Activated CD8-positive, alpha-beta memory T cell treated with anti-CD3 and anti-CD28 coated beads for 24 hours (primary cell): ENCODE measurements at places on chromosomes 7 and 10.

- no peak for DNase-seq
Observed at GRCh38 chr7:77460057-77460486, 43.9 kb upstream of the GSAP start.

GRCh38 chr10:87837445-87837844 lies 19.4 kb upstream of the ATAD1 start:
- DNase-seq, result no peak

DNA sequence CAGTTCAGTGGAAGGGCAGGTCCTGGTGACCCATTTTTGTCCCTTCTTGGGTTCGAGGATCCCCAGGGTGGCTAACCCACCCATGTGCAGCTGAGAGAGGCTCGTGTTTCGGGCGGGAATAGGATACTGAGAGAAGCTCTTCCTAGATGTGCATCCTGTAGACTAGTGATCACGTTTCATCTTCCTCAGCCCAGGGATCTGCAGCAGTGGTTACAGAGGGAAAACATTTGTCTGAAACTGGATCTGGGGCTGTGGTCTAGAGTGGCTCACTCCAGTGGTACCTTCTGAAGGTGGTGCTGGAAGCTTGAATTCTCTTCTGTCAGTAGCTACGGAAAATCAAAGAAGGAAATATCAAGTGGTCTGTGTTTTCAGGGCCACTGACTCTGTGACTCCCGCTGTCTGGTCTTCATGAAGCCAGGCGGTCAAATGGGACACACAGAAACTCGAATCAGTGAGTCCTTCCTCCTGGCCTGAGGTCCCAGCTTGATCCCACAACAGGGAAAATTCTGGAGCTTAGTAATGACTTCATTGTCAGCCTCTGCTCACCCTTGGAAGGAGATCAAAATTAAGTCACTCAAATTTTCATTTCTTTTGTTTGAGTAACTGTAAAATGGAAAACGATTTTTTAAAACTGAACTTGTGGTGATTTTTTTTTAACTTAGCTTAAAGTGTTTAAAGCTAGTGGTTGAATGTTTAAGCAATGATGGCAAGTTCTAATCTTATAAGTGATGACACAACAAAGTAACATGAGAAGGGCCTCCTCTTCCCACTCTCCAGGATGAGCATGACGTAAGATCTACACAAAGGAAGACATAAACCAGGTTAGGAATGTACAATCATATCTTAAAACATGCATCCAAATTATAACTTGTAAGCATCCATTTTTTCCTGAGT lies 469.3 kb upstream of the KLF6 start:
- DNase-seq, result no peak

- no peak for DNase-seq
Observed at GRCh38 chr7:108248821-108249220, 118.7 kb upstream of the LAMB4 start.

- DNase-seq, result no peak
Observed at GRCh38 chr10:71033396-71033980, 145.1 kb upstream of the PCBD1 start.

DNA sequence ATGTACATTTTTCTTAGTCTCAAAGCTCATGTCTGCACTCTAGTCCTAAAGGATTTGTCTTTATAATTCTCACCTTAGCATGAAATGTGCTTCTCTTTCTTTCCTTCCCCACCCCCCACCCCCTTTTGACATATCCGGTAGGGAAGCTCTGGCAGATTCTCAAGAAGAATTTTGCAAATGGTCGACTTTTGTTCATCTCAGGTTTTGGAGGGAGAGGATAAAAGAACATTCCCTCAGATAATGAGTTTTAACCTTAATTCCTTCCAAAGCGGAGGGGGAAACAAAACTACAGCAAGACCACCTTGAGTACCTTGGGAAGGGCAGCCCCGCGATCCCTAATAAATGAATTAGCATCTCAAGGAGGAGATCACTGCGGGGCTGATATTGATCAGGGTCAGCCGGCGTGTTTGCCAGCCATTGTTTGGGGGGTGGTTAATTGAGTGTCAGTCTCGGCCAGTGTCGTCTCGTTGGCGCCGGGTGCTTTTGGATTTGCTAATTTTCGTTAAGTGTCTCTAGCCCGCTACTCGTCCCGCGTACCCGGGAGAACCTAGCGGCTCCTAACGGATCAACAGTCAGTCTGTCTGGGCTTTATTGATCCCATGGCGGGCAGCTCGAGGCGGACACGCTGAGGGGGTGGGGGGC lies 874 bp upstream of the BAMBI start:
- no peak for DNase-seq

- DNase-seq, result no peak
Observed at GRCh38 chr7:158588878-158589442, 1.3 kb upstream of the PTPRN2 start.

DNA sequence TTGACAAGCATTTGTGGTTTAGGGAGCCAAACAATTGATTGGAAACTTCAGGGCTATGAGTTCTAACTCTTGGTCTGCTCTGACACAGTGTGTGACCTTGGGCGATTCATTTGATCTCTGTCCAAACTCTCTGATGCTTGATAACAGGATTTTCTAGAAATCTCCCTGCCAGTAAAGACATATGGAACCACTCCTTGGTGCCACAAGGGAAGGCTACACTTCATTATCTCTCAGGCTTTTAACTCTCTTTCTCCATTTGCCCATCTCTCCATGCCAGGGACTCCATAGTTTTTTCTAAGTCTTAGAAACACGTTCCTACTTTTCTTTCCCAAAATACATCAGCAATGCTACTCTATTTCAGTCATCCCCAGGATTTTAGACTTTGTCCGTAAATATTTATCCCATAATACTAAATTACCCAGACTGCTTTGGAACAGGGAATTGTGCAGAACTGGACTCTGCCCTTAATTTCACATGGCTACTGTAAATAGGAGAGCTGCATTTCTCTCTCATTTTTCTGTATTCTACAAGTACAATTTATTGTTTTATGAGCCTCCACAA lies 488.2 kb downstream of the SUGCT start:
- DNase-seq, result no peak

DNA sequence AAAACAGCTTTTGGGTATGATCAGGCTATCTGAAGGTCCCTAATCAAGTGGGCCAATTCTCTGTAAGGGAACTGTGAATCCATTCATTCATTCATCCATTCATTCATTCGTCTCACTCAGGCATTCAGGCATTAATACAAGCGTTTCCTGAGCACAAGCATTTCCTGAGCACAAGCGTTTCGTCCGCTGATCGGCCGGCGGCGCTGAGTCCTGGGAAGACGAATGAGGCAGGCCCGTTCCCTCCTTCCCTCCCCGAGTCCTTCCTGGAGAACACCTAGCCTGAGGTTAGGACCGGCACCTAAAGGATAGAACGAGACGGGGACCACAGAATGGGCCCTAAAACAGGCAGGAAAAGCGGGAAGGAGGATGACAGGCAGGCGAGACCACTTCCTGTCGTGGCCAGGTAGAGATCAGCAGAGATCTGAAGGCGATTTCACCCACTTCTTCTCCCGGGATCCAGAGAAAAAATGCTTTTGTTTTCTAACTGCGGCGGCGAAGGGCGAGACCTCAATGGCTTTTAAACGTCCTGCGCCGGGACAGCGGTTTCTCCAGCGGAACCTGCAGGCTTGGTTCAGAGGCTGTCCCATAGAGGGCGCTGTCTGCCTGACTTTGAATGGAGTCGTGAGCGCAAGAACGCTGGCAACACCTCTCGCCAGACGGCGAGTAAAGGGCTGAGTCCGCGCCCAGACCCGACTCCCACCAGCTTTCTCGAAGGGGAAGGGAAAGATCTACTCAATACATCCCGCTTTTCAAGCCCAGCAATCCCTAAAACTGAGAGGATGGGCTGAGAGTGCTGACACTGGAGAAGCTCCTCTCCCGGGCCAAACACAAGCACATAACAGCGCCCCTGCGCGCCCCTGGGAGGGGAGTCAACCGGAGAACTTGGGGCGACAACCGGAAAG lies 2.9 kb upstream of the HMX3 start:
- peak; percentile 94 for DNase-seq

DNA sequence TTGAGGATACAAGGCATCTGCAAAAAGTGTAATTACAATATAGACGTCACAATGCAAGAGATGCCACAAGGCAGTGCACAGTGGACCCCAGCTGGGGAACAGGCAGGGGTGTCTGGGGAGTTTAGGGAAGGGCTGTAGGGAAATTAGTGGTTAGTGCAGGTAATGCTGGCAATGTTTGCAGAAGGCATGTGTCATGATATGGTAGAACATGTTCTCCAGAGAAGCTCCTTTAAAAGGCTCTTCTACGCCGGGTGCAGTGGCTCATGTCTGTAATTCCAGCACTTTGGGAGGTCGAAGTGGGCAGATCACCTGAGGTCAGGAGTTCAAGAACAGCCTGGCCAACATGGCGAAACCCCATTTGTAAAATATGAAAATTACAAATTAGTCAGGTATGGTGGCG lies 98.0 kb downstream of the JCAD start:
- DNase-seq, result no peak

DNA sequence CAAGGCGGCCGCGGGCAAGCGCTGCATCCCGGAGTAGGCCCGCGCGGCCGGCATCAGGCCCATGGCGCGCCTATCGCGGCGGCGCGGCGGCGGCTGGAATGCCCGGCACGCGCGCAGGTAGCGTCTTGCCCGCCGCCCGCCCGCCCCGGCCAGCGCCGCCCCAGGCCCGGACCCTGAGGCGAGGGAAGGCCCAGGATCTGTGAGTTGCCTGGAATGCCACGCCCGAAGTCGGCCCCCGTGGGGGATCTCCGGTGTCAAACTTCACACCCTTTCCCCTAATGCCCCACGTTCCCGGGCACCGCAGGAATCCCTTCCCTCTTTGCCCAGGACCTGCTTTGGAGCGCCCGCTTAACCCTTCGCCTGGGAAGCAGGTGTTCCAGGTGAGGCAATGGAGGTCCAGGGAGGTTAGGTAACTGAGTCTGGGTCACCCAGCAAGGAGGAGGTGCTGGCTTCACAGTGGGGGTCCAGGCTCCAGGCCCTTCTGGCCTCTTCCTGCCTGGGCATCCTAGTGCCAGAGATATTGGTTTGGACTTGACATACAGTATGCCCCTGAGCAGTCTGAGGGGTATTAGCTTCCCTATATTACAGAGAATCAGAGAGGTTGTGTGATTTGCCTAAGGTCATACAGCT lies 138.1 kb downstream of the ARHGAP22 start:
- DNase-seq, result peak; percentile 30

- peak; percentile 41 for DNase-seq
Observed at GRCh38 chr7:64874562-64875250, 28.4 kb upstream of the ZNF273 start.

DNA sequence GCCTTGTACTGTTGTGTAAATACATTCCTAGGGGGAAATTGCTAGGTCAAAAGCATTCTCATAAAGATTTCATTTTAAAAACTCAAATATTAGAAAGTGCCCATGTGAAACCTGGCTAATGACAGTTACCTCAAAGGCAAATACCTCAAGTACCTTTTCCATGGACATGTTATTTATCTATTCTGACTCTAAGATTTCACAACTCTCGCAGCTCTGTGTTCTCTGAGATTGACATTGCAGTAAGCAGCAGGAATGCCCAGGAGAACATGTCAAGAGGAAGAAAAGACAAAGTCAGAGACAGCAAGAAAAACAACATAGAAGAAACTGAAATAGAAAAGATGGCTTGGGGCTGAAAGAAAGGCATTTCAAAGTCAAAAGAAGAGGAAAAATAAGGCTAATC lies 187.4 kb downstream of the CYP26A1 start:
- DNase-seq, result no peak

DNA sequence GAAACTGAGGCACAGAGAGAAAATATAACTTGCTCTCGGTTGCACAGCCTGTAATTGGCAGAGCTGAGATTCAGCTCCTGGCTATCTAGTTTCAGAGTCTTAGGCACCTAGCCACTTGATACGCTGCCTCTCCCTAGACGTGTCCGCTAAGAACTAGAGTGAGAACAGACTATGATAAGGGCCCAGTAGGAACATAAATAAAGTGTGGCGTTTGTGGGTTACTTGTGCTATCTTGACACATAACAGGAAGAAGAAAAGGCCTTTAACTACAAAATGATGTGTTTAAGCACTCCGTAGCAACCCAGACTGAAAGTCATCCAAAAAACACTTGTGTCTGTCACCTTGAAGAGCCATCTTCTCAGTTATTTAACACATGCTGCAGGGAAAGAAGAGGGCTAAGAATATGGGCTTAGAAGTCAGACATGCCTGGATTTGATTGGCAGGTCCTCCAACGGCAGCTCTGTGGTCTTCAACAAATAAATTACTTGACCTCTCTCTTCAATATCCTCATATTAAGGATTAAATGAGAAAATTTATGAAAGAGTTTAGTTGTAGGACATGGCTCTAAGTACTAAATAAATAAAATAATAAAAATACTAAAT lies 96.2 kb downstream of the SGMS1 start:
- DNase-seq, result no peak

GRCh38 chr10:9811601-9812000 lies 1206.1 kb upstream of the CELF2 start:
- no peak for DNase-seq

DNA sequence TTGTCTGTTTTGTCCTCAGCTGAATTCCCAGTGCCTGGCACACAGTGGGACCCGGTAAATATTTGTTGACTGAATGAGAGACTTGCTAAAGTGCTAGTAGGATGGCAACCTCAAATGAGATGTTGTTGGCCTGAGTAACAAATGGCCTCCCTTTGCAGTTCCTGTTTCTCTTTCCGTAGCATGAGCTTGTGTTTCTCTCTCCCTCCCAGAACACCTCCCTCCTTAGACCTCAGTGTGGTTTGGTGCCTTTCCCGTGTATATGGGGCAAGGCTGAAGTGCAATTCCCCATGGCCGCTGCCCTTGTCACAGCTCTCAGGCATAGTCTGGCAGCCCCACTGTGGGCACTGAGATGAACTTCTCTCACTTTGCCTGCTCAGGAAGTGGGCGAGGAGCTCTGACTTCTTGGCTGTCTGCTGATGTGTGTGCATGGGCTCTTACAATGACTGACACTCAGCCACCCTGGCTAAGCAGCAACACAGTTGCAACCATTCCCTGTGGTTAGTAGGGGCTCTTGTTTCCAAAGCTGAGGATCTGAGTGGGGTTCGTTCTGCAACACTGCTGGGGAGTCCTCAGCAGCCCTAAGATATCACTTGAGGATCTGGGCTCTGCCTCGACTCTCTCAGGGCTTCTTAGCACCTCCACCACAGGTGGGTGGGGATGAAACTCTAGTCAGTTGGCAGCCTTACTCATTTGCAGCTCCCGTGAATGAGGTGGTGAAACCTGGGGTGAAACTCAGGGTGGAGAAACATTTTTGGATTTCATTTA lies 136.1 kb downstream of the ICA1 start:
- DNase-seq, result peak; percentile 88

DNA sequence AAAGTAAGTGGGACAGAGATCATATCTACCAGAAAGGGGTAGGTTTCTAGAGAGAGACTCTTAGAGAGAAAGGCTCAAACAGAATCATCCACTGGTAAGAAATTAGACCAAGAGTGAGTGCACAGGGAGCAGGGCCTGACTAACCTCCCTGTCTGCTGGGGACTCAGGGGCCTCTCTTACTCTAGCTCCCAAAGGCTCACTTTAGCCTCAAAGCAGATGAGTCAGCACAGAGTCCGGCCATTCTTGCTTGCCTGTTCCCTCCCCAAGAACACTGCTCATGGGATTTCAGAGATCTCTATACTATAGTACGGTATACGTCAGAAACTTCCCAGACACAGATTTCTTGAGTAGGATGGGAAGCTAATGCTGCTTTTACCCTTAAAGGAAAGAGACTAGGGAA lies 32.7 kb downstream of the RBM28 start:
- DNase-seq, result no peak
